Foreskin fibroblast (primary cell): ENCODE measurements at places on chromosomes 4 and X.
A peak's percentile ranks its signal among the peaks of the same experiment; 100 is the strongest.

GRCh38 chrX:68915778-68916177, 87.0 kb downstream of the EFNB1 start:
- DNase-seq: no peak

- no peak for DNase-seq
Observed at GRCh38 chr4:174848596-174848995, 19.5 kb upstream of the GLRA3 start.

DNA sequence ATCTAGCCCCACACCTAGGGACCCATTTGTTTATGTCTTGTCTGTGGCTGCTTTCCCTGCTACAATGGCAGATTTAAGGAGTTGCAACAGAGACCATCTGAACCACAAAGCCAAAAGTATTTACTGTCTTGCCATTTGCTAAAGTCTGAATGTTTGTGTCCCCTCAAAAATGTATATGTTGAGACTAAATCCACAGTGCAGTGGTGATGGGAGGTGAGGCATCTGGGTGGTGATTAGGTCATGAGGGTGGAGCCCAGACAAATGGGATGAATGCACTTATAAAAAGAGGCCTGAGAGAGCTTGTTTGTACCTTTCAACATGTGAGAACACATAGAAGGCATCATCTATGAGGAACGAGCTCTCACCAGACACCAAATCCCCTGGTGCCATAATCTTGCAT, 137.3 kb downstream of the TMEM144 start:
- DNase-seq: peak; percentile 8

DNA sequence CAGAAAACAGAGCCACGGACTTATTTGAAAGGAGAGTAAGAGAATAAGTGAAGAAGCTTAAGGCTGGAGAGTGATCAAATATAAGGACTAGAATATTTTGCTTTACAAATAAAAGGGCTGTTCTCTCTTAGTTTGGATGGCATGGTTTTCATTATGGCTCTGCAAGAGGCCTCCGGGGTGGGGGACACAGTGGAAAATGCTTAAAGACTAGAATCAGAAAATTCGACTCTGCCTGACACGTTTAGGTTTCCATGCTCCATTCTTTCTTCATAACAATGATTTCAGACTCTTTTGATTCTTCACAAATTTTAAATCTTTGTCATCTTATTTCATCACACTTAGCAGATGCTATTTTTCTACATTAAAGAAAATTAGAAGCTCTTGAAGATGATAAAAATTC, 632.4 kb upstream of the BOD1L1 start:
- peak; percentile 28 for DNase-seq

DNA sequence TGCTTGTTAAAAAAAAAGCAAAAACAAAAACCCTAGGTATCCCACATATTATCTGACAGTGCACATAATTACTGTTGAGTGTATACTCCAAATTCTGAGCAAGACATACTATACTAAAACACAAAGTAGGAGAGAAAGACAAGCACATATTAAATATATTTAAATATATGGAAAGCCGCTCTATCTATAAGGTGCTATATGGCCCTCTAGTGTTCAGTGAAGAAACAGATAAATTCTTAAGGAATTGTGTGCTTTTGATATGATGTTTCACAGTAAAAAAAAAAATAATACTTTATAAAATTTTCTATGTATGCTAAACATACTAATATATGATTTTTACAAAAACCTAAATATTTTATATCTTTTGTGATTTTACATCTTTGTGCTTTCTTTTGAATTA, 137.8 kb downstream of the FBXW7 start:
- DNase-seq: no peak

- peak; percentile 72 for DNase-seq
Observed at GRCh38 chr4:176404621-176405020, 84.9 kb downstream of the SPCS3 start.

DNA sequence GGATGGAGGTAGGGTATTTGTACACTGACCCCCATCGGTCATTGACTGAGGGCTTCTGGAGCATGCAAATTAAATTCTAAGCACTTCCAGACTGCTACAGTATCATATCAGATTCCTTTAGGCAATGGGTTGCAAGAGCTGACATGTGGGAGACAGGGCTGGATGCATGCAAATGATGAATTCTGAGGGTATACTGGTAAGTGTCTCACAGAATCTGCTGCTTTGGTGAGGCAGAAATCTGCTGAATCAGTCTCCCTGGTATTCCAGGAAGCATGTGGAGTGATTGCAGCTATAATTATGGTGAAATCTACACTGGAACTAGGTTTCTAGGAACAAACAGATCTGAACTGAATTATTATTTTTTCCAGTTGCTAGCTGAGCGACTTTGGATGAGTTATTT, 684.9 kb upstream of the MAGEB2 start:
- peak; percentile 54 for DNase-seq

GRCh38 chrX:122863067-122863466, 321.0 kb upstream of the GRIA3 start:
- DNase-seq: no peak
